ENCODE measurements at places on chromosomes 4 and X. TPM values are rescaled to one million over a fixed set of nuclear protein-coding genes. Genes with fewer than 3 reads are reported as not detected.
A peak's percentile ranks its signal among the peaks of the same experiment; 100 is the strongest.

Gene SSX2B
- total RNA-seq: not detected

Gene PHOX2B
- total RNA-seq: not detected

Gene SCFD2
- total RNA-seq: 12.6 TPM

Gene ERAS
- not detected for total RNA-seq

Gene EXOC1L
- total RNA-seq: not detected

Gene TCEAL2
- total RNA-seq: not detected

Gene GASK1B
- 5.3 TPM for total RNA-seq

Gene CHRDL1
- total RNA-seq: 5.1 TPM

GRCh38 chr4:20666012-20666860, 34.0 kb upstream of the PACRGL start:
- DNase-seq: no peak

DNA sequence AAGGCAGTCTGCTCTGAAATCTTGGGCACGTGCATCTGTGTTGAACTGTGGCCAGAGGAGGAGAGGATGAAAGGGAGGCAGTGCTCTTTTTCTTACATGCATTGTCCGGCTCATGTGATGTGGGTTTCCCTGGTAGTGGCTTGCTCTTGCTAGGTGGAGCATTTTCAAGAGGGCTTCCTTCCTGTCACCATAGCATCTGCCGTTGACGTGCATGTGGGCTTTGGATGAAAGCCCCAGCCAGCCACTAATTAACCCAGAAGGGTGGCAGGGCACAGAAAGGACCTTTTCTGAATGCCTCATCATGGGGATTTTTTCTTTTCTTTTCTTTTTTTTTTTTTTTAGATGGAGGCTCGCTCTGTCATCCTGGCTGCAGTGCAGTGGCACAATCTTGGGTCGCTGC, 121.3 kb downstream of the GPR143 start:
- no peak for DNase-seq

DNA sequence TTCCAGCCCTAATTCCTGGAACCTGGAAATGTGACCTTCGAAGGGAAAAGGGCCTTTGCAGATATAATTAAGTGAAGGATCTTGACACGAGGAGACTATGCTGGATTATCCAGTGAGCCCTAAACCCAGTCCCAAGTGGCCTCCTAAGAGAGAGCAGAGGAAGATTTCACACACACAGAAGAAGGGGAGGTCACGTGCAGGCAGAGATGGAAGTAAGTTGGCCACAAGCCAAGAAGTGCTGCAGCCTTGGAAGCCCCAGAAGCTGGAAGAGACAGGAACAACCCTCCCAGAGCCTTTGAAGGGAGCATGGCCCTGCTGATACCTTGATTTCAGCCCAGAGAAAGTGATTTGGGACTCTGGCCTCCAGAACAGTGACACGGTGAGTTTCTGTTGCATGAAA, 51.9 kb downstream of the EVC2 start:
- DNase-seq: no peak

- no peak for DNase-seq
Observed at GRCh38 chr4:25667931-25668557, 12.4 kb downstream of the SLC34A2 start.

GRCh38 chrX:2301901-2302300, 198.9 kb downstream of the DHRSX start:
- DNase-seq: no peak

- no peak for DNase-seq
Observed at GRCh38 chrX:9273744-9274143, 191.1 kb upstream of the TBL1X start.

- no peak for DNase-seq
Observed at GRCh38 chrX:18885328-18886004, 98.4 kb downstream of the PHKA2 start.

DNA sequence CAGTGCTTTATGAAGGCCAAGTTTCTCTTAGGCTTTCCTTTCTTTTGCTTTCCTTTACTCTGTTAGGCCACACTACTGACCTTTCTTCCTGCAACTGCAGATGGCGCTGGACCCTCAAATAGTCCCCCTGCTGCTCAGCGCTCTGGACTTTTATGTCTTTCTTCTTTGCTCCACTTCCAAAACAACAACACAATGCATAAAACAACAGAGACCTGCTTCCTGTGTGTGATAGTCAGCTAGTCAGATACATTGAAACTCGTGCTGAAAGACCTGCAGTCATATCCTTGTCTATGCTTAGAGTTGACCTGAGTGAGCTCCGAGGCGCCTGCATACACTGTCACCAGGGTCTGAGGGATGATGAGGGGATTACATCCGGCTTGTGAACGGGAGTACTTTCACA, 108.9 kb upstream of the TEX13D start:
- no peak for DNase-seq

- DNase-seq: no peak
Observed at GRCh38 chr4:8554555-8555100, 25.6 kb upstream of the GPR78 start.

DNA sequence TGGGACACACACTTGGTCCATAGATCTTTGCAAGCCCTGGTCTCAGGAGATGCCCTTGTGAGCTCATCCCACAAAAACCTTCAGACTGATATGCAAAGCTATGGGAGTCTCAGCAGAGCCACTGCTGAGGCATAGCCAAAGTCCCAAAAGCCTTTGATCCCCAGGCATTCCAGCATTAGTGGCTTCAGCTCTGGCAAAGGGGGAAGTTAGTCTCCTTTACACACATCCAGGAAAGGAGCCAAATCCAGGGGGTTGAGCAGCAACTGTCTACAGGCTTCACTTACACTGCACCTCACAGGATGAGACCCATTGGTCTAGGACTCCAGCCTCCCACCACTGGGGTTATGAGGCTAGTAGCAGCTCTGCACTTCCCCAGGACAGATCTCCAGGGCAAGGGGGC, 14.0 kb downstream of the PF4 start:
- DNase-seq: no peak

DNA sequence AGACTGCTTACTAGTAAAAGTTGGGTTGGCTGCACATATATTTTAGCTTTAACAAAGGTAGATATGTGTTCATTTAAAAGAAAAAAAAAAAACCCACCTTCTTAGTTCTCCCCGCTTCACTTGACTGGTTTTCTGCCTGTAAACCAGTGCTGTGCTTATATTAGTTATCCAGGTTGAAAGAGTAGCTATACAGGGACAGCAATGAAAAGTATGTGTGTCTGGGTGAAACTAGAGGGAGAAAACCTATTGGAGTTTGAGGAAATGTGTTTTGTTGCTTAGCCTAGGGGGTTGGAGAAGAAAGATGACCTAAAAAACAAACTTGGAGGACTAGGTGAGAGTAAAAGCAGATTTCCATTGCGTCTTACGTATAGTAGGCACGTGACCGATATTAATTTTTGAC, 4.5 kb downstream of the JADE1 start:
- no peak for DNase-seq

DNA sequence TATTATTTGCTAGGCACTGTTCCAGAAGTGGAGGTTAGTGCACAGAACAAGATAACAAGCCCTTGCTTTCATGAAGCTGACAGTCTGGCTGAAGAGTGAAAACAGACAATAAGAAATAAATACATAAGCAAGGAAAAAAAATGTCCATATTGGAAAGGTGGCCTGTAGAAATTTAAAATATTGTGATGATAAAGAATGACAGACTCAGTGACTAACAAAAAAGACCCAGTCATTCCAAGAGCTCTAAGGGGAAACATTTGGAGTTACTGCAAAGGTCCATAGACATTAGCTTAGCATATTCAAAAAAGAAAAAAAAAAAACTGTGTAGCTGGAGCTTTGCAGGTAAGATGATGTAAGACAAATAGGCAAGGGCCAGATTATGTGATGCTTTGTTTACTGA, 1.0 kb upstream of the ANTXR2 start:
- no peak for DNase-seq

DNA sequence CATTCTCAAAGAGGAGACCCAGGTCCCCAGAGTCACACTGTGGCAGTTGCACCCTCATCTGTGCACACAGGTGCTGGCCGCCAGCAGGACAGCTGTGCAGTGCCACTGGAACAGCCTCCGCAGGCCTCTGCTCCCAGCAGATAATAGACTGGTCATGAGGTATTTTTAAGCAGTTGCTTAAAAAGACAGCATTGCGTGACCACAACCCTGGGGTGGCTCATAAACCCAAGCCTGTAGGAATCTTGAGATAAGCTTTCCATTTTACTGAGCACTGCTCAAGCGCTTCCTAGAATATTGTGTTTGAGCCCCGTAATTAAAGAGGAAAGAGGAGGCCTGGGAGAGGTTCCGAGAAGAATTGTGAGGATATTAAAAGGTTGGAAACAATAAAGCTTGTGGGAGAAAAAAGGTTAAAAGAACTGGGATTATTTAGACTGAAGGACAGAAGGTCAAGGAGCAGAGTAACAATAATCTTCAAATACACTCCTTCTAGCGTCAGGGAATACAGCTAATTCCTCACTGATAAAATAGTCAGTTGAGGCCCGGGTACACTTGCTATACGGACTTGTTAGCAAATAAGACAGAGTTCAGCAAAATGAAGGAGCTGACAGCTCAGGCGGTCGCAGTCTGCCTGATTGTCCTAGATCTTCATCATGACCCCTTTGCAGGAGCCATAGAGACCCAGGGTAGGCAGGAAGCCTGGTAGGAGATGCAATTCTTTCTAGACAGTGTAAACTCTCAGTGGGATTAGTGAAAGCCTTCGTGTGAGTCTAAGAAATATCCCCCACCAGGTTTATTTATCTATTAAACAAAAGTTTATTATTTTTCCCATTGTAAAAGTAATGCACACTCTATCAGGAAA, 86.2 kb upstream of the KIT start:
- DNase-seq: no peak

GRCh38 chr4:6155996-6156750, 44.2 kb downstream of the JAKMIP1 start:
- DNase-seq: no peak

- DNase-seq: peak; percentile 60
Observed at GRCh38 chrX:150692831-150693724, at the start of gene MTMR1. Gene MTMR1, plus strand, starts transcription at chrX:150693396. Its CDS starts 135 bp downstream, at chrX:150693531.

GRCh38 chr4:95431678-95432077, 117.1 kb downstream of the UNC5C start:
- DNase-seq: no peak

DNA sequence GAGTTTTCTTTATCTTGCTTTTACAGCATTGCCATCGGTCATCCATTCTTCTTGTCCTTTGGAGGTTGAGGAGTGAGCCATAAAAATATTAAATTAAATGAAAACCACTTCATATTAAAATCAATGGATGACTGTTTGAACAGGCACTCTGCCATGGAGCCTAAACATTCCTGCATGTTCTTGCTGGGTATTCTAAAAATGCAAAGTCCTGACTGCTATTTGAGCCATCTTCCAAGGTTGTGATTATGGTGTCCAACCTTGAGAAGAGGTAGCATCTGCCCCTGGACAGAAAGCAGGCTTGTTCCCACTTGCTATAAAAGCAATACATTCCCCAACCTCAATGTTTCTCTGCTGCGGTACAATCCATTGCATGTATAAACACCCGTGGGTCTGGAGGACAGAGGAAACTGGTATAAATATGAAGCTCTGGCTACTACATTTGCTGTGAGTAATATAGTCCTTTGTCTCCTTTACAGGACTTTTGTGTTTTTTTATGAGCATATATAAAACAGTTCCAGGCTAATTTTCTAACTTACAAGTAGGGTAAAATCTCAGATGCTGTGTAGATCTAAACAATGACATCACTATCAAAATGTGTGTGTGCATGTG, 70.9 kb upstream of the FAT4 start:
- DNase-seq: no peak

- DNase-seq: no peak
Observed at GRCh38 chrX:32267796-32268195, 943.6 kb downstream of the DMD start.

- DNase-seq: no peak
Observed at GRCh38 chr4:68129793-68130192, at the start of gene TMPRSS11F. Gene TMPRSS11F, minus strand, starts transcription at chr4:68129869. Its CDS starts 49 bp downstream, at chr4:68129820.

GRCh38 chrX:141945426-141945825, 41.7 kb downstream of the MAGEC1 start:
- DNase-seq: no peak

DNA sequence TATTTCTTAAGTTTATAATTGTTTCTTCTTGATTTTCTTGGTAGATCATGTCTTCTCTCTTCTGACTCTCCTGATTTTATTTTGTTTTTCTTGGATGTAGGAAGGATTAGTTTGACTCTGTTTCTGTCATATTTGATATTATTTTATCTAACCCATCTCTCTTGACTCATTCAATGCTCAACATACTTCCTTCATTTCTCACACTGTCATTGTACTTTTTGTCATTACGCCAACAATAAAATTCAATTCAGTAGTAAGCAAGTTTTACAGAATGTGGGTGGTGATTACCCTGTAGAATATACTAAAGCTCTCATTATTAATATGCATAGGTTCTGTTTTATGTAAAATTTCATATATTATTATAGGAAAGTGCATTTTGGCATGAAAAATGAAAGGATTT, 1303.0 kb upstream of the AGA start:
- no peak for DNase-seq

GRCh38 chr4:168634276-168634802, 137.5 kb downstream of the PALLD start:
- no peak for DNase-seq

DNA sequence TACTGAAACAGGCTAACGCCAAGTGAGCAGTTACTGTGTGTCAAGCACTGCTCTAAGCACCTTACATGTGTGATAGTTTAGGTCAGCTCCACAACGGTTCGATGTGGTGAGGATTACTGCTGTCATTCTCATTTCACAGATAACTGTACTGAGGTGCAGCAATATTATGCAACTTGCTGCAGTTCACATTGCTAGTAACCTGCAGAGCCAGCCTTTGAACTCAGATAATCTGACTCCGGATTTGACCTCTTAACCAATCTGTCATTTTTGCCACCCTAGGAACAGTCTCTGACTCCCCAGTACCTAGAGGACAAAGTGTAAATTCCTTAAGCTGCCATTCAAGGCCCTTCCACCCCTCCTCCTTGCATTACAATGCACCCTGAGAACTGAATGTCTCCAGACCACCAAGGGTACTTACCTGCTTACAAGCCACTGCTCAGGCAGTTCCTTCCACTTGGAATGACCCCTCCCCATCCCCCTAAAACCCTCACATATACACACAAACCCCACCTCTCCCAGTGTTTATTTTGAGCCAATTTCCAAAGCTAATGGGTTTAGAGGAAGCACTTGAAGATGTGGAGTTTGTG, 24.9 kb downstream of the EFNB1 start:
- DNase-seq: no peak
